ENCODE measurements at places on chromosomes 12 and 14.
A peak's percentile ranks its signal among the peaks of the same experiment; 100 is the strongest.

GRCh38 chr12:72230589-72230988, 41.6 kb upstream of the TRHDE start:
- DNase-seq = no peak

DNA sequence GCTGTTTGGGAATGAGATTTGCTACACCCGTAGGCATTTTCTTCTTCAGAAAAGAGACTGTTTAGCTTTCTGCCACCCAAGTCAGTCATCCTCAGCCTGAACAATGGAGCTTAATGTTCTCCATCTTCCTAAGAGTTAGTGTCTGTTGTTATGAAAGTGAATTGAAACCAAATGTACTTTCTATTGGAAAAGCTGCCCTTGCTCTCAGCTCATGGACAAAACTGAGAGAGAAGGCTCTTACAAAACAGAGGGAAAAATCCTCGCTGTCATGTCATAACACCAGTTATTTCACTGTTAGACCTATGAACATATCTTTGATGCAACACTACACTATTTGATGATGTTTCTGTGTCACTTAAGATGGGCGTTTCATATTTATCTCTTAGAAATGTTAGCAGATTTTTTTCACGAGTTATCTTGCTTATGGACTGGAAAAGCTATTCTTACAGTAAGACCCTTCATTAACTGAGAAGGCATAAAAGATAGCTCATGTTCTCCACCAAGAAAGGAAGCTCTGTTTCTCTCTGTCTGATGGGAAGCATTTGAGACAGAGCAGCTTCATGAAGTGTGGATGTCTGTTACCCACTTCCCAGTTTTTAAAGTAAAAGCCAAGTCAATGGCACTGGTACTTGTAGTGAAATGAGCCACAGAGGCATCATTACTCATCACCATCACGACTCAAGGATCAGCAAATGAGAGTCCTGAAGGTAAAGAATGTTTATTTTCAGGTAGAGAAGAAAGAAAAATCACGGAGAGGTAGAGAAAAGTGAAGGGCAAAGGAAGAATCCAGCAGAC, 483.9 kb downstream of the ZFP36L1 start:
- DNase-seq = no peak

DNA sequence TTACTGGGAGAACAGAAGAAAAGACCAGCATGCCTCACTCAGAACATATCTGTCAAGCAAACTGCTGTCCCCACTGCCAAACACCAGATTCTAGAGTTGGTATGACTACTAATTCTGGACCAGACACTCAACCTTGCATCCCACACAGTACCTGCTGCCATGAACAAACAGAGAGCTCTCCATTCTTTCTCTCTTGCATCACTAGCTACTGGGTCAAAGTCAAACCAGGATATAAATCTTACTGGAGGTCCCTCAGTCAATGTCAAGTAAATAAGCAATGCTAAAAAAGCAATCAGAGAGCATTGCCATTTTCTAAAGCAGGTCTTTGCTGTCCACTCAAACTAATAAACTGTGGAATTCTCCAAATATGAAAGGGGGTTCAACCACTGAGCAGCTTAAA, 452.4 kb upstream of the SEL1L start:
- no peak for DNase-seq

- DNase-seq = no peak
Observed at GRCh38 chr12:129409281-129409680, 494.5 kb downstream of the TMEM132D start.

DNA sequence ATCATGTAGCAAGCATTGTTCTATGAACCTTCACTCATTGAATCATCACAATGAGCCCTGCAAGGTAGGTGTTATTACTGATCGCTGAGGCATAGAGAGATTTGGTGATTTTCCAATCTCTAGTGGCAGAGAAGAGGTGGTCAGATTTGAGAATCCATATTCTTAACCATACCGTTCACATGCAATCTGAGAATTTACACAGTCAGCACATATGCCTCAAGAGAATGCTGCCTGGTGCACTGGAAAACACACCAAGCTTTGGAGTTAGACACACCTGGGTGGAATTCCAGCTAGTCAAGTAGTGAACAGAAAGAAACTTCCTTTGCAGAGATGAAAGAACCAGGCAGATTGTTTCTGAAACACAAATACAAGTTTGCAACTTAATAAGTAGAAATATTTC, 94.1 kb downstream of the LGR5 start:
- no peak for DNase-seq

- no peak for DNase-seq
Observed at GRCh38 chr12:67523538-67523937, 125.0 kb upstream of the DYRK2 start.

DNA sequence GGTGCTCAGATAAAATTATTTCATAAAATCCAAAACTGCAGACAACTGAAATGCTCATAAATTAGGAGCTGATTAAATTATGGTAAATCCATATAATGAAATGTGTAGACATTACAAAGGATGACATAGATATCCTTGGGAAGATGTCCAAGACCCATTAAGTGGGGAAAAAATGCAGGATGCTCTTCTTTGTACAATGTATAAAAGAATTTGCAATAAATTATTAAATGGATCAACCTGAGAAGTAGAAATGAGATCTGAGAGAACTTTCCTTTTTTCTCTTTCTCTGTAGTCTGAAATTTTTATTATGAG, 336.4 kb upstream of the E2F7 start:
- no peak for DNase-seq

GRCh38 chr12:49921936-49922335, 18.2 kb upstream of the FAIM2 start:
- no peak for DNase-seq

GRCh38 chr12:113812411-113813228, 153.5 kb downstream of the RBM19 start:
- DNase-seq = no peak

GRCh38 chr12:6943722-6944380, at the start of the genes C12orf57 and RNU7-1:
Gene C12orf57 (plus strand): TSS chr12:6944022. CDS start chr12:6944122, 100 bp downstream.
Gene RNU7-1 (plus strand): TSS chr12:6943816.
- DNase-seq = peak; percentile 76

DNA sequence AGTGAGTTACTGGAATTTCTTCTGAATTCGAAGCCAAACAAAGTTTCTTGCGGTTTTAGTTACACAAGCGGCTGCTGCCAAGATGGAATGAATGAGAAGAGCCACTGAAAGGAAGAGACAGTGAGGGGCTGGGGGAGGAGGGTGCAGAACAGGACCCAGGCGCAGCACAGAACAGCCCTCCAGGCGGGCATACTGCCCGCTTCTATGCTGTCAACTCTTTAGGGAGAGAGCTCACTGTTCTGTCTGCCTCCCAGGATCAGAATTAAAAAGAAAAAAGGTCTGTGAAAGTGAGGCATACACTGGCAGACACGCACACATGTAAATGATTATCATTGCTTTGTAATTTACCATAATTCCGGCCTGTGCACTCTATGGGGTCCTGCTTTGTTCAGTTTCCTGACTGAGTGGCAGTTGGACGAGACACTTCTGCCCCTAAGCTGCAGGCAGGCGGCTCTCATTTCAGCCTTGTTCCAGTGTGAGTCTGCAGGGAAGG, 231.6 kb downstream of the CACNA1C start:
- DNase-seq = peak; percentile 91

DNA sequence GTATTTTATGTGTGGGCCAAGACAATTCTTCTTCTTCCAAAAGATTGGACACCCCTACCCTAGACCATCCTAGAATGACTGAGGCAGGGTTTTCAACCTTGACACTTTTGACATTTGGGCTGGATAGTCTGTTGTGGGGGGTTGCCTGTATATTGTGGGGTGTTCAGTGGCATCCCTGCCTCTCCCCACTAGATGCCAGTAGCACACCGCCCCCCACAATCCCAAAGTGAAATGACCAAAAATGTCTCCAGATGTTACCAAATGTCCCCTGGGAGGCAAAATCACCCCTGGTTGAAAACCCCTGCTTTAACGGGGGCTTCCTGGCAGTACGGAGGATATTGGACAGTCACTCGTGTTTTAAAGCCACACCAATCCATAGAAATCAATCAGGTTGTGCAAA, 219.6 kb downstream of the PHETA1 start:
- DNase-seq = no peak

DNA sequence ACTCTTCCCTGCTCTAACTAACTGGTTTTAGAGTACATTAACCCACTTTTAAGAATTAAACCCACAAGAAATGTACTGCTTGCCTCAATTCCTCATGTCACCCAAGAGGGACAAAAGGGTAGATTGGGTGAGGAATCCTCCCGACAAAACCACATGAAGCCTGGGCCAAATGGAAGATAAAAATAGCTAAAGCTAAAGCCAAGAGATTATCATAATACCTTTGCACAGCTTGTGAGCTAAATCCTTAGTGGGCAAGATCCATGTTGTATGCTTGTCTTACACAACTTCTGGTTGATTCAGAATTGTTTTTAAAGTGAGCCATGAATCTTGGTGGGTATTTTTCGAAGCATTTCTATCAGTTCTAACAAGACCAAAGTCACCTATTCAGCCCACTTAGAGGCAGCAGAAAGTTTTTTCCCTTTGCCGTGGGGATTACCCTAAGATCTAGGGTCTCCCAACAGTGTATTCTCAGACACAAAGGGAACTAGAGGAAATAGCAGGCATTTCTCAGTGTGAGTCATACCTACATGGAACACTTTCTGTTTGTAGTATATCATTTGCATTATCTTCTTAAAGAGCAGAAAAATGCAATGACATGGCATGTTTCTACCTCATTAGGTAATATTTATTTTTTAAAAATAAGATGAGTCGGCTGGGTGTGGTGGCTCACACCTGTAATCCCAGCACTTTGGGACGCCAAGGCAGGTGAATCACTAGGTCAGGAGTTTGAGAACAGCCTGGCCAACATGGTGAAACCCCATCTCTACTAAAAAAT, 616.6 kb downstream of the KCNH5 start:
- DNase-seq = peak; percentile 49

- no peak for DNase-seq
Observed at GRCh38 chr14:66216763-66217162, 269.4 kb upstream of the CCDC196 start.

DNA sequence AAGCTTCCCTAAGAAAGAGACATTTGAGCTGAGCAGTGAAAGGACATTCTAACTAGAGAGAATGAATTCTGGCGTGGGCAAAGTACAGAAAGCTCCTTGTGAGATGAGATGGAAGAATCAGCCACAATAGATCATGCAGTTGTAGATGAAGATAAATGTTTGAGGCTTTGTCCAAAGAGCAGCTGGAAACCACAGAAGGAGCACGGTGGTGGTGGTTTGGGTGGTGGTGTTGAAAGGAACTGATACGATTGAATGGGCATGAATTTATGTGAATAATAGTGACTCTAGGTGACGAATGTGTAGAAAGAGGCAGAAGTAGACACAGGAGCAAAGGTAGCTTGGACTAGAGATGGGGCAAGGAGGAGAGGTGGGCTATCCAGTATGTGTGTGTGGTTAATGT, 260.5 kb upstream of the TMTC1 start:
- no peak for DNase-seq

- DNase-seq = no peak
Observed at GRCh38 chr14:68306265-68306933, 486.5 kb downstream of the ZFP36L1 start.

DNA sequence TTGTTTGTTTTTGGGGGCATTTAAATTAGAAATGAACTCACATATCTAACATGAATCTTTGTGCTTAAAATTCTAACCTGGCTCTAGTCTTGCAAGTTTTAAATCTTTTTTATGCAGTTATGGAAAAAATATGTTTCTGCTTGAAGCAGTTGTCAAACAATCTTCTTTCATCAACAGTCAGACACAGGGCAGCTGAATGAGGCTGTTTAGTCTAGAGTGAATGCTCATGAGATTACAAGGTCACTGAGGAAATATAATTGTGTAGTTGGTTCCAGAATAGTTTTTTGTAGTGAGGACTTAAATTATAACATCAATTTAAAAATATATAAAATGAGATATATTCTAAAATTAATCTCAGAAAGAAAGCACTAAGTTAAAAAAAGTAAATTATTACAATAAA, 76.5 kb downstream of the TRMT5 start:
- no peak for DNase-seq

DNA sequence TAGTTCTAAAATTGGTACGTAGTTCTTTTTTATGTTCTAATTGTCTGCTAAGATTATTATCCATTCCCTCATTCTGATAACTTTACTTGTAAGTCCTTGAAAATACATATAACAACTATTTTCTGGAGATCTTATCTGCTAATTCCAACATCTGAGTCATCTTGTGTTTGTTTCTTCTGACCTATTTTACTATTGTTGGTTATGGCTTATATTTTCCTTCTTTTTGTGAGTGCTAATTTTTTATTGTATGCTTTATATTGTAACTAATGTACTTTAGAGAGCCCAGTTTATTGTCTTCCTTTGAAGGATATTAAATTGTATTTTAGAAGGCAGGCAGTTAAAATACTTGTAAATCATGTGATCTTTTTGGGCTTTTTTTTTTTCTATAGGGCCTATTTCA, 149.3 kb upstream of the LRFN5 start:
- DNase-seq = no peak

DNA sequence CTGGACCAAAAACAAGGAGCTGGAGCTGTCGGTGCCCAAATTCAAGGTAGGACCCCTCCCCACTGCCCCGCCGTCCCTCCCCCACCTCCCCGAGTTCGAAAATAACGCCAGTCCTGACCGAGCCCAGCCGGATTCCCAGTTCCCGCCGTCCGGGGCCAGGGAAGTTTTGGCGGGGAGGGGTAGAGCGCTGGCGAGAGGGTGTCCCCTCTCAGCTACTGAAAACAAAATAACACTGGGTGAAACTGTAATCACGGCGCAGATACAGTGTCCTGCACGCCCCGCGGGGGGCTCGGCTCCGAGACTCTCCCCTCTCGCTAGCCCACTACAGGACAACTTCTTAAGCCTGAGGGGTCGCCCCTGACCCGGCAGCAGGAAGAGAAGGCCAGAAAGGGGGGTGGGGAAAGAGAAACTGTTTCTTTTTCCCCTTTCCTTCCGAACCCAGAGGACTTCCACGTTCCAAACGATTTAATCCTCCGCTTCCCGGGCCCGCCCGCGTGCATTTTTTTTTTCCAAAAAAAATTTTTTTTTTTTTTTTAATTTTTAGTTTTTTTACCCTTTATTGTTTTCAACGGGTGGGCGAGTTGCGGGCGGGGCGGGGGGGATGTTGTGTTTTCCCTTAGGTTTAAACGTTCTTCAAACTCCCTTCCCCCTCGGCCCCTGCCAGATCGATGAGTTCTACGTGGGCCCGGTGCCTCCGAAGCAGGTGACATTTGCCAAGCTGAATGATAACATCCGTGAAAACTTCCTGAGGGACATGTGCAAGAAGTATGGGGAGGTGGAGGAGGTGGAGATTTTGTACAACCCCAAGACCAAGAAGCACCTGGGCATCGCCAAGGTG, 1.6 kb downstream of the SETD1B start:
- no peak for DNase-seq

GRCh38 chr14:103684471-103684870, 30.8 kb downstream of the XRCC3 start:
- no peak for DNase-seq

- DNase-seq = no peak
Observed at GRCh38 chr12:11821386-11822080, 172.1 kb downstream of the ETV6 start.

- no peak for DNase-seq
Observed at GRCh38 chr14:70192915-70193314, 4.2 kb upstream of the SLC8A3 start.

Data from astrocyte of the cerebellum (primary cell).